Stimulated activated CD4-positive, alpha-beta T cell treated with anti-CD3 and anti-CD28 coated beads, Interleukin-12 subunit alpha, Interleukin-12 subunit beta, amount 100 ng/mL, for 24 hours (primary cell): ENCODE measurements at places on chromosomes 6 and 20.

DNA sequence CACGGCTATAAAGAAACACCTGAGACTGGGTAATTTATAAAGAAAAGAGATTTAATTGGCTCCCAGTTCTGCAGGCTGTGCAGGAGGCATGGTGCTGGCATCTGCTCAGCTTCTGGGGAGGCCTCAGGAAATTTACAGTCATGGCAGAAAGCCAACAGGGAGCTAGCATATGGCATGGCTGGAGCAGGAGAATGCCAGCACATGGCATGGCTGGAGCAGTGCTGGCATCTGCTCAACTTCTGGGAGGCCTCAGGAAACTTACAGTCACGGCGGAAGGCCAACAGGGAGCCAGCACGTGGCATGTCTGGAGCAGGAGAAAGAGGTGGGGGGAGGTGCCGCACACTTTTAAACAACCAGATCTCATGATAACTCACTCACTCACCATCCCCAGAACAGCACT, 32.5 kb upstream of the DACT2 start:
- no peak for DNase-seq

DNA sequence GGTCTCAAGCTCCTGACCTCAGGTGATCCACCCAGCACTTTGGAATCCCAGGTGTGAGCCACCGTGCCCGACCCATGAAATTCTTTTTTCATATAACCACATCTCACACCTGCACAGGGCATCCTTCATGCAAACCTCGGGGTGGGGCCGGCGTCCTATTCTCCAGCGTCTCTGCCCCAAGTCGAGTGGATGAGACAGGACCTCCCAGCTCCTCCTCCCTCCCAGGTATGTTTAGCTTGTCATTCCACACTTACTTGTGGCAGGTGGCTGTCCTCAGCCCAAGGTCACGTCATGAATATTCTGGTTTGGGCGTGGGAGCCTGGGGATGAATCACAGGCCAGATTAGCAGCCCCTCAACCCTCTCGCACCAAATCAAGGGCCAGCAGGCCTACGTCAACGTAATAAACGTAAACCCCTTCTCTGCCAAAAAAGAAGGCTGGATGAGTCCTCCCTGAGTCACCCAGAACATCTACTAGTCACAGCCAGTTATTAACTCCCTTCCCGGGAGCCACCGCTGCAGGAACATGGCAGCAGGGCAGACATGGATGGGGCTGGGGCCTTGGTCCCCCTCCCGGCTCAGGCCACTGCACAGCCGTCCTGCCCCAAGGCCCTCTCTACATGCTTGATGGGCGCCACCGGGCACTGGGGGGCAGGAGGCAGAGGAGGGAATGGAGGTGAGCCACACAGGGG, 91.7 kb downstream of the YTHDF1 start:
- no peak for DNase-seq

DNA sequence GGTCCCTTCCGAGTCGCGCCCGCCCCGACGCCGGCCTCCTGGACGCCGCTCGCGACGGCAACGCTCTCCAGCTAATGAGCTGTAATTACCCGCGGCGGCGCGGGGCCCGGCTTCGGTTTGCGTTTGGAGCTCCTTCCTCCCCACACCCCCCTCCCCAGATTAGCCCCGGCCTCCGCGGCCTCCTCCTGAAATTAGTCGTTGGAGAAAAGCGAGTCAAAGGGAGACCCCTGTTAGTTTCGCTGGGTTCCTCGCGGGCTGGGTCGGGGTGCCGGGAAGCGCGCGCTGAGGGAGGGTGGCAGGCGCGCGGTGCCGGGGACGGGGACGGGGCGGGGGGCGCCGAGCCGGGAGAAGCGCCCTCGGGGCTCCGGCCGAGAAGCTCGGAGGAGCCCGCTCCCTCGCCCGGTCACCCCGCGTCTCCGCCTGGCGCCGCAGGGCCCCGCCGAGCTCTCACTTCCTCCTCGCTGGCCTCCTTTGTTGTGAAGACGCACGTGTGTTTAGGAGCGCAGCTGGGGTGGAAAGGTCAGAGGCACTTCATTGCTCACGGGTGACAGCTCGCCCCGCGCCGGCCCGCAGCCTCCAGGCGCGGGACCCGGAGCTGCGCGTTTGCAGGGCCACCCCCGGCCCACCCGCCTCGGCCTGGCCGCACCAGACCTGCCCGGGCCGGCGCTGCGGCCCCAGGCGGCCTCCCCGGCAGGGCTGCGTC, 4.9 kb downstream of the FOXC1 start:
- no peak for DNase-seq

DNA sequence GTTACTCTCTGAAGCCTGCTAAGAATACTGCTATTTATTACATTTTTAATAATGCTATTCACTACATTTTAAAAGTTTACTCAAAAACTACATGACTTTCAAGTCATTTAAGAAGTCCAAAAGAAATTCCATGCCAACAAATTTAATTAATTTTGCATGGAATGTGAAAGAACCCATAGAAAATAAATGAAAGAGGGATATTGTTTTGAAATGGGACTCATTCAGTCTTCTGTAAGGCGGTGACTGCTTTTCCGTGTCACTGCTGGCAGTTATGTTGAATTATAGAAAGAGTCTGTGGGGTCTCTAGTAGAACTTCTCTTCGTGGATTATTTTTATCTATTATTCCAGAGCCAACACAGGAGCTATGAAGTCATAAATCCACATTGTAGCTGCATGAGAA, 211.2 kb downstream of the LAMA2 start:
- DNase-seq: no peak

DNA sequence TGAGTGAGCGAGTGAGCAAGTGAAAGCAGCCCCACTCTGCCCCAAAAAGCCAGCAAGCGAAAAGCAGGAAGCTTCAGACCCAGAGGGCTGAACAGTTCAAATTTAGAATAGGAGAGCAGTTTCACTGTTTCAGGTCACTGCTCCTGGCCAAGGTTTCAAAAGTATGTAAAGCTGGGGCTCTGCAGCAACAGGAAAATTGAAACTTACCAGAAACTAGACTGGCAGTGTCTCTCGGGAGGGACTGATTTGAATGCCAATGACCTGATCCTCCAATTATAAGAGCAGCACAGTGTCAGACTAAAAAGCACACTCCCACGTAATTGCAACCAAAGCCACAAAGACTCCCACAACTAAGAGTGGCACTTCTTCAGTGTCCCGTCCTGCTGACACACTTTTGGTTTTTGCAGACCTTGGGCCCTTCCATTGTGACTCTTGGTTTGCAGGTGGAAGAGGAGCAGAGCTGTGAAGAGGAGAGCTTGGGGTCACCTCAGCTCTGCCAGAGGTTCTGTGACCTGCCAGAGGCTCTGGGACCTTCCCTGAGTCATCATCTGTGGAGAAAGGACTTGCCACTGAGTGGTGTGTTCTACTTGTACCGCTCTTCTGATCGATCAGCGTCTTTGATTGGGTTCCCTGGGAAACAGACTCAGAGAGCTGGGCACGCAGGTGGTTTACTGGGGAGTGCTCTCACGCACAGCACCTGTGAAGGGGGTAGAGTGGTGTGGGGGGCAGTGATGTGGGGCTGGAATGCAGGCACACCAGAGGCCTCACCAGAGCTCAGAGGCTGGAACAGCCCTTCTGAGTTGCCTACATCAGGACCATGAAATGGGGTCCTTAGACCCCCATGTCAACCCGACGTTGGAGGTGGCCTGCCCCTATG, 52.7 kb upstream of the PTGIS start:
- DNase-seq: no peak
